ENCODE measurements at places on chromosomes 5 and 9.
A peak's percentile ranks its signal among the peaks of the same experiment; 100 is the strongest.

DNA sequence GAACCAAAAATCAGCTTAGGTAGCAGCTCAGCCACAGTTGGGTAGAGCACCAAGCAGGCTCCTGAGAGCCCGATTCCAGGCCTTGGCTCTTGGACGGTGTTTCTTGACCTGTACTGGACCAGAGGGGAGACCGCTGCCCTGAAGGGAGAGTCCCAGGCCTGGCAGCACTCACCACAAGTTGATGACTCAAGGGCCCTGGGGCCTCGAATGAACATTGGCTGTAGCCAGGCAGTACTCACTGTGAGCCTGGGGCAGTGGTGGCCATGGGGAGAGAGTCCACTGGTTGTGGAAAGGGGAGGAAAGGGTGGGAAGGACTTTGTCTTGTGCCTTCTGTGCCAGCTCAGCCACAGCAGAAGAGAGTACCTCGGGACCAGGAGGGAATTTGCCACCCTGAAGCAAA, 166.1 kb downstream of the EDIL3 start:
- DNase-seq: no peak

DNA sequence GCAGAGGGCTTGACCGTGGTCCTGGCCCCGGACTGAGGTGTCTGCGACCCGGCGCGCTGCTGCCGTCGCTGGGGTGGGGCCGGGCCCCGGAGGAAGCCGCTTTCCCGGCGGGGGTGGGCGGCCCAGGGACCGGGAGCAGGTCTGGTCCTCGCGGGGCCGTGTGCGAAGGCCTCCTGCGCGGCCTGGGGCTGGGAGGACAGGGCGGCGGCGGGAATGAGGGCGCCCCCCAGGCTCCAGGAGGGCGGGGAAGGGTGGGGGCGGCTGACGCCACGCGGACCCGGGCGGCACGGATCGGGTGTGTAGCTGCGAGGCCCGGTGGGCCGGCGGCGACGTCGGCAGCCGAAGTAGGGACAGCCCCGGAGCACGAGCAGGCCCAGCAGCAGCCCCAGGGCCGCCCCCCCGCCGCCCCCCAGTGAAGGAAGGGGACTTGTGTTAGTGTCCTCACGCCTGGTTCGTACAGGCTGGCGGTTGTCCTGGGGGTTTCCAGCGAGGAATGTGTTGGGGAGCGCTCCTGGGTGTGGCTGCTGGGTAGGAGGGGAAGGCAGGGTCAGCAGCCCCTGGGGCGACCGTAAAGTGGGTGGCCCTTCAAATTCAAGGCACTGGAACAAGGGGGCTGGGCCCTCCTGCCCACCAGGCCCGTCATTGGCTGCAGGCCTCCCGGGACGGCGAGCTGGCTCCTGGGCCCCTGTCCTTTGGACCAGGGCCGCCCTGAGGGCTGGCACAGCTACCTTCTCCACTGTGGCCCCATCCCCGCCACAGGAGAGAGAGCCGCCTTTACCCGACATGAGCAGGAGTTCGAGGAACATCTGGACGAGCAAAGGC, 597 bp upstream of the TMEM250 start:
- DNase-seq: no peak

DNA sequence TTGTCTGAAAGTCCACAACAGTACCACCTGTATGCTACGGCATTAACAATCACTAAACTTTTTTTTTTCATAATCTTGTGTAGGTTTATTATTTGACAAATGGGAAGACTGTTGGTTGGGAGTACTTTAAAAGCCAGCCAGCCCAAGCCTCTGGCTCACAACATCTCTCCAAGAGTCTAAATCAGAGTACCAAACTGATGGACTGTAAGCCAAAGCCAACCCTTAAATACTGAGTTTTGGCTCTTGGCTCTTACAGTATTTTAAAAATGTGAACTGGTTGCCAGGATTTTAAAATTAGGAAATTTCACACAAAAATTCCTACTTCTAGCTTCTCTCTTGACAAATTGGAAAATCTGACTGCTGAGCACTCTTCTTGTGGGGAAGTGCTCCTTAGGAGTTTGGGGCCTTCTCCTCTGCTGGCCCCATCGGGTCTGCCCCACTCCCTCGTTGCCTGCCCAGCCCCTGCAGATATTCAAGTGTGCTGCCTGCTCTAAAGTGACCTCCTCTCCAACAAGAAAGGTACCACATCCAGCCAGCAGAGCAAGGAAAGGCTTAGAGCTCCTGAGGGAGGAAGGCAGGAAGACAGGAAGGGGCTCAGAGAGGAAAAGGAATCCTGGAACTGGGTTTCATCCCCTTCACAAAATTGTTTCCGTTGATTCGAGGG, 21.8 kb upstream of the TMOD1 start:
- no peak for DNase-seq

GRCh38 chr9:92650839-92651621, 18.9 kb downstream of the IPPK start:
- no peak for DNase-seq

DNA sequence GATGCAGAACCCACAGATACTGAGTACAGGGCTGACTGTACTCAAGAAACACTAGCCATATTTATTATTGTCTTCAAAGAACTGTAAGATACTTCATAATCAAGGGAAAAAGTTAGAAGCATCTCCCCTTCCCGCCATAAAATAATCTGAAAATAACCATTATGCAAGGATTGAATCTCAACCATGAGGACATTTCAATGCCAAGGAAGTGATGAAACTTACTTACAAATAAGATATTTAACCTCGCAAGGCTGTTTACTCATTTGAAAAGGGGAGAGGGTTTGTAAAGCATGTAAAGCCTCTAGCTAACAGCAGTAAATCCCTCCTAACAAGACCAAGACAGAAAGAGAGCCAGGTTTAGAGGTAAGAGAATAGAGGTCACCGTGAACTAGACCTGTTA, 6.3 kb downstream of the MYO10 start:
- DNase-seq: no peak

GRCh38 chr5:71864730-71865601, 145.9 kb downstream of the CARTPT start:
- DNase-seq: no peak

DNA sequence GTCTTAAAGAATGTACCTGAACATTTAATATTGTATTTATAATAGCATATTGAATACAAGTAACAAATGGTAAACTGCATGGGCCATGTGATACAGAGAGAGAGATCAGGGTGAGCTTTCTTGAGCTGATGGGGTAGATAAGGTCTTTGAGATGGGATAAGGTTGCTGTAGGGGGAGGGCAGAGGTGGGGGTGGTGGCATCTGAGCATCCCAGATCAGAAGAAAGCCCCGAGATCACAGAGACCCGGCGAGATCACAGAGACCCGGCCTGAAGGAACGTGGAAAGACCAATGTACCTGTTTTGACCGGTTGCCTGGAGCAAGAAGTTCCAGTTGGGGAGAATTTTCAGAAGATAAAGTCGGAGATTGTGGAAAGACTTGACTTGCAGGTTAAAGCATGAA, 6.6 kb downstream of the SMARCA2 start:
- no peak for DNase-seq

DNA sequence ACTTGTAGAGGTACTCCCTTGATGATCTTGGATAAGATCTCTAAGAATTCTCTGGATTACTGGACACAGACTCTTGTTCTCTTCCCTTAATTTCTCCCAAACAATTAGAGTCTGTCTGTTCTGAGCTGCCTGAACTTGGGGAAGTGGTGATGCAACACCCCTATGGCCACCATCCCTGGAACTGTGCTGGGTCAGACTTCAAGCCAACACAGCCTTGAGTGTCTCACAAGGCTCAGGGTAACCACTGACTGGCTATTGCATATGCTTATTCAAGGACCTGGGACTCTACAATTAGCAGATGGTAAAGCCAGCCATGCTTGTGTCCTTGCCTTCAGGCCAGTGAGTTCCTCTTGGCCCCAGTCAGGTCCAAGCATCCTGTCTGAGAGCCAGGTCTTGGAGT, 504.5 kb downstream of the MAN2A1 start:
- DNase-seq: no peak

DNA sequence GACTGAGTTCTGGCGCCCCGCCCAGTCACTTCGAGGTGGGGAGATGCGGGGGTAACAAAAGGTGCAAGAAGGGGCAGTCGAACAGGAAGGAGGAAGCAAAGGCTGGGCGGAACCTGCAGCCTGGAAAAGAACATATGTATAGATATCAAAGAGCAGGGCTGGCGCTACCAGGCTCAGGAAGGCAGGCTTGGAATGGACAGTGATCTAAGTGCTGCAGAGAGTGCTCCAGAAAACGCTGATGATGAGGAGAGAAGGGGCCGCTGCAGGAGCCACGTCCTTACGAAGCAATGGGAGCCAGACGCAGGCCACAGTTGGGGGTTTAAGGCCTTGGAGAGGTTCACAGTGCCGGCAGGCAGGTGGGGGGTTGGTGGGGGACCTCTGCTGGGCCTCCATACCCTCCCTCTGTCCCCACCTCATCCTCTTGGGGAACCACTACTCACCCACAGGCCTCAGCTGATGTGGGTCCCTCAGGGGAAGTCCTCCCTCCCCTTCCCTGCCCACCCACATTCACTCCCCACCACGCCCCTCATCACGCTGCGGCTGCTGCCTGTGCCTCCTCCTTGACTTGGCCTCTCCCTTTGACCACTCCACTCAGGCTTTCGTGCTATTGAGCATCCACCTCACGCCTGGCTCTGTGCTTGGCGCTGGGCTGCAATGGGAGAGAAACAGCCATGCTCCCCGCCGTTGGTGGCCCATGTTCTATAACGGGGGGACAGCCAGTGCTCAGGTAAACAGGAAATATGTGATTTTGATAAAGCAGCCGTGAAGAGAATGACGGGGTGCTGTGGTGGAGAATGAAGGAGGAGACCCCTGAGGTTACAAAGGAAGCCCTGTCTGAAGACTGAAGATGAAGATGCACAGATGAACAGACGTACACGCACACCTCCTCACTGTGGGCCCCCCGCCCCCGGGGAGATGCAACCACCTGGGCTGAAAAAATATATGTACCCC, 40.5 kb upstream of the RPL26L1 start:
- no peak for DNase-seq

DNA sequence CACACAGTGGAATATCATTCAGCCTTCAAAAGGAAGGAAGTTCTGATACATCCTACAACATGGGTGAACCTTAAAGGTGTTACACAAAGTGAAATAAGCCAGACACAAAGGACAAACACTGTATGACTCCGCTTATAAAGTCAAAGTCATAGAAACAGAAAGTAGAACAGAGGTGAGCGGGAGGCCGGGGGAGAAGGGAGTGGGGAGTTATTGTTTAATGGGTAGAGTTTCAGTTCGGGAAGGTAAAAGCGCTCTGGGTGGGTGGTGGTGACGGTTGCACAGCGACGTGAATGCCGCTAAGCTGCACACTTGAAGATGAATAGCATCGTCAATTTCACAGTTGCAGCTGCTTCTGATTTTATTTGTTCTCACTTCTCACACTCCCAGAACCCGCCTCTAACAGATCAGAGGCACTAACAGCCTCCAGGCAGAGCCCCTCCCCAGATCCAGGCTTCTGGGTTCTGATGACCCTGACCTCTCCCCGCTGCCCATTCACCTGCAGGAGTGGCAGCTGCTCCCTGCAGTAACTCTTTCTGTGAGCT, 34.1 kb downstream of the BNIP1 start:
- no peak for DNase-seq

DNA sequence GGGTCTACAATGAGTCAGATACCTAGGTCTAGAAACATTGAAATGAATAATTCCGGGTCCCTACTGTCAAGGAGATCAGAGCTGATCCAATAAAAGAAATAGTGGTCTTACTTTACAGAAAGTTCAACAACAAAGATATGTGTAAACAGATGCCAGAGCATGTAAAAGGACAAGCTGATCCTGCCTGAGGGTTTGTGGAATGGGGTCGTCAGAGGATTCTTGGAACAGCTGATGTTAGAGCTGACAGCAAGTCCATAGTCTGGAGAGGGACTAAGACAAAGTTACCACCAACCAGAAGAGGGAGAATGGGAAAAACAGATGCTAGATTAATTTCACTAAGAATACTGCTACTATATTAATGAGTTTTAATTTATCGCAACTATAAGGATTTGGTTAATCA, 71.5 kb downstream of the FREM1 start:
- DNase-seq: no peak

DNA sequence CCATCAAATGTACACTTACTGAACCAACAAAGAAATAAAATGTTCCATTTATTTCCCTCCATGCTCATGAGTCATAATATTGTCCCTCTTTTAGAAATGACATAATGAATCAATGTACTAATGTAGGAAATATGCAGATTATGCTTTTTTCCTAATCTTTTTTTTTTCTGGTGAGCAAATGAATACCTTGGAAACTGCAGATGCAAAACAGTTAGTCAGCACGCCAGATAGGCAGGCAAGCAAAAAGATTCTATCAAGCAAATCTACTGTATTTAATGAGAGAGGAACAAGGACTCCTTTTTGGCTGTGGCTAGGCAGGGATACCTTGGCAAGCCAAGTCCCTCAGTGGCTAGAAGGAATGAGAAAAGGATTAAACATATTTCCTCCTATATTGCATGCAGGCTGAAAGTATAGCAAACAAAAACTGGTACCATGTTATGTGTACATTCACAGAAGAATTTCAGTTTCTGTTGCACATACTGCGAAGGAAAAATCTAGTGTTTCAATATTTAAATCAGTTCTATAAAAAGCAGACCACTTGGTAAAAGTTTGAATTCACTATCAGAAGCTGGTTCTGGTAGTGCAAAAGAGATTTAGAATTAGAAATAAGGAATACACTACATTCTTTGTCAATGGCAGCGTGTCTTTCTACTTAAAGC, 605.4 kb downstream of the TLE1 start:
- DNase-seq: no peak

GRCh38 chr5:10140195-10140973, 109.3 kb downstream of the ATPSCKMT start:
- no peak for DNase-seq

- no peak for DNase-seq
Observed at GRCh38 chr5:14869668-14870164, 1.9 kb downstream of the ANKH start.

GRCh38 chr9:27365707-27366376, 68.9 kb upstream of the EQTN start:
- no peak for DNase-seq

DNA sequence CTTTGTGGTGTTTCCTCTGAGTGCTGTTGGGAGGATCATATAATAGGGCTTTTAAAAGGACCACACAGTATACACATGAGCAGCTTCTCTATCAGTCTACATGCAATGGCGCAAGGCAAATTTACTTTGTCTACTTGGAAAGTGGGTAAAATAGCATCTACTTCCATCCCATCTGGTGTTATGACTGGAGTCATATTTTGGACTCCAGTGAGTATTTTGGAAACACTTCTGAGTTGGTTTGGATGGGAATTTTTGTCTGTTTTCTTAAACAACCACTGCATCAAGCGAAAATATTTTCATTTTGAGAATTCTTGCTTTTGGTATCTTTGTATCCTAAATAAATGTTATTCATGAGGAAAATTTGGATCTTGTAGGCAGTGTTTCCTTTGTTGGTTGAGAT, 220.8 kb downstream of the NMUR2 start:
- no peak for DNase-seq

GRCh38 chr9:114777821-114778609, 27.8 kb downstream of the TNFSF15 start:
- peak; percentile 10 for DNase-seq

GRCh38 chr9:128124451-128124850, 3.1 kb downstream of the PTGES2 start:
- DNase-seq: no peak

- no peak for DNase-seq
Observed at GRCh38 chr5:165805756-165806155, 2300.3 kb downstream of the MAT2B start.

Measured in stimulated activated CD8-positive, alpha-beta memory T cell treated with anti-CD3 and anti-CD28 coated beads, Interleukin-2, amount 100 ng/mL, for 1 hour (primary cell).